ENCODE measurements at places on chromosomes 7 and 10.

DNA sequence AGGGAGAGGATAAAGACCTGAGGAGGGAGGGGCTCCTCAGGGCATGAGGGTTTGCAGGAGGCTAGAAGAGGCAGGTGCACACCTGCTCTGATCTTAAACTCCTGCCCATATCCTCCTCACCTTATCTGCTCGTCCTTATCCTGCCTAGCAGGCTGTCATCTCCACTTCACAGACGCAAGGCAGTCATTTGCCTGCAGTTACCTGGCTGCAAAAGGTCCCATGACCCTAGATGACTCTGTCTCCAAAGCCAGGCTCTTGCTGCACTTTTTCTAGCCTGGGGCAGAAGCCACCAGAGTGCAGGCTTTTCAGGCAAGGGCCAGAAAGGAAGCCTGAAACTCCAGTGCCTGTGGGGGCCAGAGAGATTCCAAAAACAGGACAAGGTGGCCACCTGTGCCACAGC, 1.7 kb upstream of the ZNF853 start:
- DNase-seq, result no peak

- no peak for DNase-seq
Measured at GRCh38 chr10:76640806-76641205, 996.8 kb downstream of the KCNMA1 start.

- DNase-seq, result peak; percentile 51
Measured at GRCh38 chr10:118241229-118242137, 100.6 kb downstream of the FAM204A start.

GRCh38 chr7:74453322-74454011, at the start of gene GTF2IRD1:
TSS of gene GTF2IRD1 (plus strand) at chr7:74453906. CDS start at chr7:74508081, 54,175 bp downstream.
- no peak for DNase-seq

- no peak for DNase-seq
Measured at GRCh38 chr7:151704960-151705635, 171.8 kb downstream of the PRKAG2 start.

GRCh38 chr7:23438171-23438570, 32.1 kb downstream of the IGF2BP3 start:
- DNase-seq, result no peak

- DNase-seq, result no peak
Measured at GRCh38 chr7:101891936-101892640, 74.7 kb downstream of the CUX1 start.
